ENCODE measurements at places on chromosomes 6 and 20.
A peak's percentile ranks its signal among the peaks of the same experiment; 100 is the strongest.

DNA sequence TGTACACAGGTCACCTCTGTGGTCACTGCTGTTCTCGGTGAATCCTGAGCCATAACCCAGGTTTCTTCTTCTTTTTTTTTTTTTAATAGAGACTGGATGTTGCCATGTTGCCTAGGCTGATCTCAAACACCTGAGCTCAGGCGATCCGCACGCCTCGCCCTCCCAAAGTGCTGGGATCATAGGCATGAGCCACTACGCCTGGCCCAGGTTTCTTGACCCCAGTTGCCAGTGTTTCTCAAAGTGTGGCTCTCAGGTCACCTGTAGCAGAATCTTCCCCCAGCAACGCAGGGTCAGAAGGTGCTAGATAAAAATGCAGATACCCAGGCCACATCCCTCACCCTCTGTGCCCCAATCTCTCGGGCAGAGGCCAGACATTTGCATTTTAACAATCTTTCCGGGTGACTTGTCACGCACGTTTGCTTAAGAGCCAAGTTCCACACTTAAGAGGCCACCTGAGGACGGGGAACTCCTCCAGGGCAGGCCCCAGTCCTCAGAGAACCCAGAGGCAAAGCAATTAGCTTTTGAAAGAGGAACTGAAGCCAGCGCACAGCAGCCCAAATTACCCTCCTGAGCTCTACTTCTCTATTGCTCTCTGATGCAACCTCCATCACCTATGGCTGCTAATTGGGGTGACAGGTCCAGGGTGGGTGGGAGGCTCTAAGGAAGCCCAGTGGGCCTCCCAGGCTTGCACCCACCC, 81.8 kb downstream of the NFATC2 start:
- DNase-seq = no peak

DNA sequence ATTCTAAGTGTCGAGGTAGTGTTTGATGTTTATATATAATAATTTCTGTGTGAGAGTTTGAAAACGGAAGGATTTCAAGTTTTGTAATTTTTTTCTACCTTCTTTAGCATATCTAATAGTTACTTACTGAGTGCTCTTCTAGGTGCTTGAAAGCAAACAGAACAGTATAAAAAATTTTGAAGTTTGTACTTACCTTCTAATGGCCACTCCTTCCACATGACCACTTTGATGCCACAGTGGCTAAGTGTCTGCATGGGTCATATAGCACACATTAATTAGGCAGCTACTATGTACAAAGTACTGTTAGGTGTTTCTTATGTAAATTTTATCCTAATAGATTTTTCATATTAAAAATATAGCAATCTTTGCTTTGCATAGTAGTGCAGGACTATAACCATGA, 21.1 kb downstream of the RPRD1B start:
- DNase-seq = no peak

DNA sequence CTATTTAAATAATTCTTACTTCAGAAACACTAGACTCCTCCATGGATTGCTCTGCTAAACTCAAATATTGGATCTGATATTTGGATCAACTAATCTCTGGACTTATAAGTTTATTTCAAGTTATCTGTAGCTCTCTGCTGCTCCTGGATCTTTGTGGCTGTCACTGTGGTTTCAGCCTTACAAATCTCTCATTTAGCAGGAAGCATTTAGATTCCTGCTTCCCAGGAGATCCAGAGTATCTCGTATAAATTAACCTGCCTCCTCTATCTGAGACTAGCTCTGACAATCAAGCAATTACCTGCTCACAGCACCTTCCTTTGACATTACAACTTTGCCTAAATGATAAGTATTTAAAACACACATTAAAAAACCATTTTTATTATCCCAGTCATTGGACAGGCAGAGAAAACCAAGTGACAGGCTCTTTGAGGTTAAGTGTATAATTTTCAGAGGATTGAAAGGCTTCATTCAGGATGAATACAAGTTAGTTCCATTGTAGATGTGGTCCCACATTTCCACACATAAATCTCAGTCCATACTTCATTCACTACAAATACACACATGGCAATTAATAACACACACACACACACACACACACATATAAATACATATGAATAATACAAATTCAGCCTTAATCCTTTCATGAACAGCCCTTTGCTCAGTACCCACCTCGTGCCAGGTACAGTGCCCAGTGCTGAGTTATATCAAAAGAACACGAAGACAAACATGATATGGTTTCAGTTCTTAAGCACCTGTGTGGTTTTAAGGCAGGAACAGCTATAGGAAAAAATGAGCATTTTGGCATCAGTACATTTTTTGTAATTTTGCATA, 55.5 kb upstream of the PLCB1 start:
- no peak for DNase-seq

- no peak for DNase-seq
Observed at GRCh38 chr6:34146801-34147592, 1.1 kb upstream of the GRM4 start.

DNA sequence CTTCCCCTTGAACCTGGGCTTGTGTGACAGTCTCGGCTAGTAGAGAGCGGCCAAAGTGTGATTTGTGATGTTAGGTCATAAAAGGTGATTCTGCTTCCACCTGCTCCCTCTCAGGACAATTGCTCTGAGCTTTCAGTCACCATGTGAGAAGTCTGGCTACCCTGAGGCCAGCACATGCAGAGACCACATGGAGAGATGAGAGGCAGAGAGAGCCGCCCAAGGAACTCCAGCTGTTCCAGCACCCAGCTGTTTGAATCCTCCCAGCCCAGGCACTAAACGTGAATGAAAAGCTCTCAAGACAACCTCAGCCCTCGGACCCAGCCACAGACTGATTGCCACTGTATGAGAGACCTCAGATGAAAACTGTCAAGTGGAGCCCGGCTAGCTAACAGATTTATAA, 143.4 kb upstream of the EEF1E1 start:
- no peak for DNase-seq

DNA sequence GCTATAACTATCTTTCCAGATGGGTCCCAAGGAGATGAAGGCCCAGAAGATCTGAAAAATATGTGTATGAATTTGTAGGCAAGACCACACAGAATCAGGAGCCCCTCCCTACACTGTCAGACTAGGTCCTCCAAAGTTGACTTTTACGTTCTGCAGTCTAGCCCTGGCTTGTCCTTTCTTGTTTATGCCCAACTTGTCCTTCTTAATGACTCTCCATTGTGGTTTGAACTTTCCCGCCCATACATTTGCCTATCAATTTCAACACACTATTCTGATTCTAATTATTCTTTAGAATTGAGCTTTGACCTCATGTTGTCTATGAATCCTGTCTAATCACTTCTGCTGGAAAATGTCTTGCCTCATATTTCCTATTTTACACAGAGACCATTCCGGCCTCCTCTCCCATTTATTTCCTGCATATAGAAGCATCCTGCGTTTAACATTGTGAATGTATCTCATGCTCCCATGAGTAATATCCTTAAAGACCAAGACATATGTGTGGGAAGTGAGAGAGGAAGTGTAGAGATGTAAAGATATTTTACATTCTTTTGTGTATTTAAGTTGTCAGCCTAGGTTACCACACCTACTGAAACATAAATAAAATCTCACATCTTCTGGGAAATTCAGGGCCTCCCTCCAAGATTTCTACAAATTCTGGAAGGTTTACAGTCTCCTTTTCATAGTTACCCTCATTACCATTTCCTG, 348.3 kb downstream of the BCKDHB start:
- peak; percentile 47 for DNase-seq

DNA sequence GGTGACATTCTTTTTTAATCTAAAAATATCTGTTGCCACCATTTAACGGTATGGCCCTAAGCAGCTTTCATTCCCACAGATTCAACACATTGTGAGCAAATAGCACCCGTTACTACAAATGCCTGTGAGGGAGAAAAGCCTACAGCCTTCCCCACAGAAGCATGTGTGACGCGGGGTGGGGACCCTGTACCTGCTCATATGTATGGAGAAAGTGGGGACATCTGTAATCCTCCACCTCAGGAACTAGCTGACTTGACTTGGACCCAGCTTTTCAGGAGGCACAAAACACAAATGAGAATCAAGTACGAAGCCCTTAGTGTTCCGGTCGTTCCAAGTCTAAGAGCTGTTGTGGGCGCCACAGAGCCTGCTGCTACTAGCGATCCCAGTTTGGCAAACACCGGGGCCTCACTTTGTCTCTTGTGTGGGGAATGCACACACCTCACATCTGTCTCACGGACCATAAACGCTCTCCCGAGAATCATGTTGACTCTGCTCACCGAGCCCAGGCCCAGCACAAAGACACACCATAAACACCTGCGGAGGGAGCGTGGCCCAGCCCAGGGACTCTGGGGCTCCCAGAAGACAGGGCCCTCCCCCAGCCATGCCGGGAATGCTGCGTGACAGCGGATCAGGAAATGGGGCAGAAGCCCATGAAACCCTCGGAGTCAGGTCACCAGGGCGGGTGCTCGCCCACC, 21.6 kb downstream of the DLL1 start:
- DNase-seq = no peak

GRCh38 chr6:137906020-137906472, 39.0 kb downstream of the TNFAIP3 start:
- DNase-seq = no peak

DNA sequence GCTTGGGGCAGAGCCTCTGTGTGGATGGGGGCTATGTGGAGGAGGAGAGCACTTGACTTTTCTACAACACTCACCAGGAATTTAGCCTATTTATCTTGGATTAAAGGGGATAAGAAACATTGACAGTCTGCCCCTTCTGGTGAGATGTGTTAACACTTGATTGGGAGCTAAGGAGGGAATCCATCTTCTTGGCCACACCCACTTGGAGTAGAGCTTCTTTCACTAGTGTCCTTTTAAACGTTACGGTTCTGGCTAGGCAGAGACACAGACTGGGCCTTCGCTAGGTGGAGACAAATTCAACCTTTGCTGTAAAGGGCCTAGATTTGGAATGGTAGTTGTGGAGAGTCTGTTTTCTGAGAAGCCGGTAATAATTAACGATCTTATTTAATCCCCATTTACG, 15.5 kb upstream of the TPBG start:
- peak; percentile 36 for DNase-seq

- DNase-seq = no peak
Observed at GRCh38 chr6:25219917-25220278, 59.3 kb upstream of the CARMIL1 start.

DNA sequence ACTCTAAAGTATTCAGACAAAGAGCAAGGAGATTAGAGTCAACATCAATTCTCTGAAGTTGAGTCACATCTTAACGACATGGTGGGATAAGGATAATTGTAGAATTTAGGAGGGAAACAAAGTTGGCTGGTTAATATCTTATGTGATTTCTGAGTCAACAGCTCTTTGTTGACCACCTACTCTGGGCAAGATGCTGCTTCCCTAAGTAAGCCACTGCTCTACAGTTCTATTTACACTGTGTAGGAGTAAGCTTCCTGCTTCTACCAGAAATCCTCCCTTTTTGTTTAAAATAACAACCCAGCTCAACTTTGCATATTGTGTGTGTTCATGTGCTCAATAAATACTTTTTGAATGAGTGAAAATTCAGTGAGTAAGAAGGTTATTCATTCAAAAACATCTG, 3.1 kb downstream of the HS3ST5 start:
- DNase-seq = peak; percentile 64

- DNase-seq = peak; percentile 38
Observed at GRCh38 chr20:41004531-41005360, 23.9 kb upstream of the TOP1 start.

- DNase-seq = no peak
Observed at GRCh38 chr6:20870021-20870420, 335.8 kb downstream of the CDKAL1 start.

DNA sequence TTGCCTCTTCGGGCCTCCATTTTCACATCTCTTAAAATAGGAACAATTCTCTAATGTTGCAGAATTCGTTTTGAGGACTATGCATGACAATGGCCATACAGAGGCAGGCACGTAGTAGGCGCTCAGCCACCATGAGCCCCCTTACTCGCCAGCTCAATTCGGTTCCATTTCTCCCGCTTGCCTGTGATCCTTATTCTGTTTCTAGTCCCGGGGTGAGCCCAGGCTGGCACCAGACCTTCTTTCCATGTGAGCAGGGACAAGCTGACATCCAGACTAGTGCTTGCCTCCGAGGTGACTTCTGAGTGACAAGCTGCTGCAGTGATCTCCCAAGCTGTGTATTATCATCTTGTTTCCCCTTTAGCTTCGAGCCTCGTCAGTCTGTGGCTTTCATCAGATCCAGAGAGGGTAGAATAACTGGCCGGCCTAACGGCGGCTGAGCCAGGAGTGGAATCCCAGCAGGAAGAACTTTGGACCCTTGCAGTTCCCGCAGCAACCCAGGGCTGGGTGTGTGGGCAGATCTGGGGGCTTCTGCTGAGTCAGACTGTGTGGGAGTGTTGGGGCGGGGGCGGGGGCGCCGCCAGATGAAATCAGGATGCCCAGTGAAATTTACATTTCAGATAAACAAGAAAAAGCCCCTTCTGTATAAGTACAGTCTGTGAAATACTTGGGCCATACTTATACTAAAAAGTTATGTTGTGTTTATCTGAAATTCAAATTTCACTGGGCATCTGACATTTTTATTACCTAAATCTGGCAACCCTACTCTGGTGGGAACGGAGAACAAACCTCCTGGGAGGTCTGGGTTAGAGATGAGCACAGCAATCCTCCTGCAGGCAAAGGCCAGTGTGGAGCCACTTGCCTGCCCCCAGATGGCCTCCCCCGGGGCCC, 10.9 kb downstream of the BANF2 start:
- DNase-seq = no peak

DNA sequence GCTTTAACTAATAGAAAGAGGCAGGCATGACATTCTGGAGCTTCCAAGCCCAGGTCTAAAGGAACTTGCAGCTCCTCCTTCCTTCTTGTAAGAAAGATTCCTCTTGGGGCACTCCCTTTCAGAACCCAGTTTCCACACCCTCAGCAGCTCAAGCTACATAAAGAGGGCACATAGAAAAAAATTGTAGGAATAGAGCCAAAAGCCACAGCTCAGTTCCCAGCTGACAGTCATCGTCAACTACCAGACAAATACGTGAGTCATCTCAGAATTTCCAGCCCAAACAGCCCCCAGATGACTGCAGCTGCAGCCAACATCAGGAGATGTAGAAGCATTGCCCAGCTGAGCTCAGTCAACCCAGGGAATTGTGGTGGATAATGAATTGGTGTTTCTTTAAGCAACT, 349.8 kb upstream of the ARID1B start:
- DNase-seq = peak; percentile 94

- peak; percentile 84 for DNase-seq
Observed at GRCh38 chr20:5749952-5750779, at the start of gene SHLD1. SHLD1 (plus strand) TSS chr20:5750401; CDS start chr20:5772866, 22,465 bp downstream.

- no peak for DNase-seq
Observed at GRCh38 chr6:137927777-137928218, 60.7 kb downstream of the TNFAIP3 start.

GRCh38 chr20:7248281-7249201, 481.1 kb downstream of the BMP2 start:
- no peak for DNase-seq

DNA sequence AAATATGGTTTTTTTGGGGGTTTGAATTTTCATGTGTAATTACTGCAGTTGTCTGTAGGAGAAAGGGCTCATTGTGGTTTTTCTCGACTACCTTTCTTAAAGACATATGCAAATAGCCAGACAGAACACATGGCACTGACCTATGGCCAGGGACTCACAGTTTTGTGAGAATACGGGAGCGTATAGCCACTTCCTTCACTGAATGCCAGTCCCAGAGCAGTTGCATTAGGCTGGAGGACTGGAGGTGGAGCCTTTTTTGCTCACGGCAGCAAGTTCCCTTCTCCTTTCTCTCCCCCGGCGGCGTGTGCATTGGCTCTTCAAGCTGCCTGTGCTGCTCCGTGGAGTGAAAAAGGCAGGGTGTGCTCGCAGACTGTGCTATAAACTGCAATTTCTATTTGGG, 114.9 kb downstream of the AKAP7 start:
- peak; percentile 44 for DNase-seq

- DNase-seq = no peak
Observed at GRCh38 chr6:110332281-110332680, 25.9 kb downstream of the METTL24 start.
